ENCODE measurements at places on chromosomes 4 and X.
A peak's percentile ranks its signal among the peaks of the same experiment; 100 is the strongest.

- no peaks in the 10 kb centered on the region for H3K4me1 ChIP-seq
- no peak overlapping the region for H3K27ac ChIP-seq
Measured at GRCh38 chr4:69503558-69503957, 7.9 kb upstream of the UGT2B4 start.

GRCh38 chr4:26084414-26084813, 170.4 kb downstream of the SMIM20 start:
- peak overlapping the region; percentile 17 for H3K27ac ChIP-seq
- DNase-seq, result no peak
- peaks cover 6% of the 10 kb centered on the region for H3K36me3 ChIP-seq
- H3K27me3 ChIP-seq, result no peaks in the 10 kb centered on the region
- H3K4me1 ChIP-seq, result peaks cover 70% of the 10 kb centered on the region
- no peak overlapping the region for H3K4me3 ChIP-seq

DNA sequence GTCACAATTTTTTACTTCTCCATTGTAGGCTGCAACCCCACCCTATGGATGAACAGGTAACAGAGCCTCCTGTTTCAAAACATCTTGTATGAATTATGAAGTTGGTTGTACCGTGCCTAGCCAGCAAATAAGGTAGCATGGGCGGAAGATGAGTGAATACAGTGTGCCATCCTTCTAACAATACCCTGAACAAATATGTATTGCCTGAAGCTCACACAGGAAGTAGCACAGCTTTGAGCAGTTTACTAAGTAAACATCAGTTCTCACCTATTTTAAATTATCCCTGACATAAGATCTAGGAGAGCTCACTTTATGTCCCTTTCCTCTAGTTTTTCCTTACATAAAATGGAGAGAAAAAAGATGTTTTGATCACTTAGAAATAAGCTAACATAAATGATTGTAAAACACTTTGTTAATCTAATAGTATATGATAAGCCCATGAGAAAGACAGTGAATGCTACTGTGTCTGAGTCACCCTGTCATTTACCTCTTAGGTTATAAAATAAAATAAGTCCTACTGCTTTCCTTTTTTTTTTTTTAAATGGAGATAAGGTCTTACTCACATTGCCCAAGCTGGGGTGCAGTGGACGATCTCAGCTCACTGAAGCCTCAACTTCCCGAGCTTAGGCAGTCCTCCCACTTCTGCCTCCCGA, 36.6 kb downstream of the GRSF1 start:
- peaks cover 18% of the 10 kb centered on the region for H3K4me1 ChIP-seq
- H3K4me3 ChIP-seq, result no peak overlapping the region
- no peak overlapping the region for H3K27ac ChIP-seq
- DNase-seq, result no peak
- peaks cover 2% of the 10 kb centered on the region for H3K36me3 ChIP-seq

DNA sequence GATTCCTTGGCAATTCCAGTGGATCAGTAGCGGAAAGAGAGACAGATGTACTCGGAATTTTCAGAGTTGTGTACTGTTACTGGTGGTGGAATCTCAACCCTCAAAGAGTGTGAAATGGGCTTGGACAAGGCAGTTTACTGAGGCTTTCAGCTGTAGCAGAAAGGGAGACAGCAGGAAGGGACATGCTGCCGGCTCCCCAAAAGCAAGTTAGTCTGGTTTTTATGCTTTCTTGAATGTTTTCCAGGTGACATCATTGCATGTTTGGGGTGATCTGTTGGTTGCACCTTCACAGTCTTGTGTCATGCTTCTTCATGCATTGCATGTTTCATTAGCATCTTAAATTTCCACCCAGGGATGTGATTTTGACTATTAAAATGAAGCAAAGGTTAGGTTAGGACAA, 1282.2 kb downstream of the ADGRL3 start:
- H3K4me1 ChIP-seq, result no peaks in the 10 kb centered on the region
- no peak overlapping the region for H3K4me3 ChIP-seq
- DNase-seq, result no peak
- H3K27me3 ChIP-seq, result no peaks in the 10 kb centered on the region
- no peaks in the 10 kb centered on the region for H3K36me3 ChIP-seq

DNA sequence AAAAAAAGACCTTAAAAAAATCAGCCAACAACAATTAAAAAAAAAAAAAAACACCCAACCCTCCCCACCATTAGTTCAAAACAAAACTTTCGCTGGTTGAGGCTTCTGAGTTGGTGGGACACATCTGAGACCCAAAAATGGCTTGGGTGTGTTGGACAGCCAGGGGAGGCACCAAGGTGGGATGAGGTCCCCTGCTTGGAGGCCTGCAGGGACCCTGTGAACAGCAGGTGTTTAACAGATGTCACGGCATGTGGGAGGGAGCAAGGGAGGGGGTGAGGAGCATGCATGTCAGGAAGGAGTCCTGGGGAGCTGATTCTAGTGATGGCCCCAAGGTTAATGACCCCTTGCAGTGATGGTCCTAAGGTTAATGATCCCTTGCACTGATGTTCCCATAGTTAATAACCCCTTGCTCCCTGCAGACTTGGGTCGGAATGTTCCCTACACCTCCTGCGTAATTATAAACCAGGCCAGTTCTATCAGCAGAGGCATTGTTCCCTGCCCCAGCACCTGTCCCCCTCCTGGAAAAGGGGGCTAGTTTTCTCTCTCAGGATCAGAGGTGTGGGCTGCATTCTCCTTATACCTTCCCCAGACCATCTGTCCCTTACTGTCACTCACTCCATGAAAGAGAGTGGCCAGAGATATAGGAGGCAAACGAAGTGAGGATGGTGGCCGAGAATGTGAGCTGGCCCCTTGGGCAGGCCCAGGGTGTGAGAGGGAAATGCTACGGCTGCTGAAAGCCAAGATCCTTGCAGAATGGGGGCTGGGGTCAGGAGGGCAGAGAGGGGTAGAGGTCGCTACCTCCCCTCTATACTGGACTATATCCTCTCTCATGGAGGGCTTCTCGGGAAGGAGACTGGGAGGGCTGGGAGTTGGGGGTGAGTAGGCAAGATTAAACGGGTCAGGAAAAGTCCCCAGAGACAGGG, 2.3 kb upstream of the FOXP3 start:
- peaks cover 56% of the 10 kb centered on the region for H3K4me1 ChIP-seq
- H3K27ac ChIP-seq, result peak overlapping the region; percentile 62
- no peak overlapping the region for H3K4me3 ChIP-seq
- no peak for DNase-seq

DNA sequence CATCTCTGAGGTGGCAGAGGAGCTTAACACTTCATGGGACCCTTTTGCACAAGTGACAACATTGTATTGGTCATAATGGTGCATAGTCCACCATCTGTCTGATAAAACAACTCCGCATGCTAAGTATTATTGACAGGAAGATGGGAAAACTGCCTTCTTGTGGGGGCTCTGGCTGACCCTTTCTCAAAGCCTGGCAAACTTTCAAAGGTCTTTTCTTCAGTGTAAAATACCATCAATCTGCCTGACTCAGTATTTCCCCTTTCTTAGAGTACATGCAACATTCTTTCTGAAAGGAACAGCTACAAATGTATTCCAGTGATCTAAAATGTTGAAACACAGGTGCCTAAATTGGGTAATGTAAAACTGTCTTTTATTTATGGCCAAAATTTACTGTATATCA, 89.1 kb downstream of the NAA11 start:
- H3K27ac ChIP-seq, result no peak overlapping the region
- DNase-seq, result no peak
- no peaks in the 10 kb centered on the region for H3K4me1 ChIP-seq
- H3K36me3 ChIP-seq, result no peaks in the 10 kb centered on the region
- no peaks in the 10 kb centered on the region for H3K27me3 ChIP-seq
- no peak overlapping the region for H3K4me3 ChIP-seq

DNA sequence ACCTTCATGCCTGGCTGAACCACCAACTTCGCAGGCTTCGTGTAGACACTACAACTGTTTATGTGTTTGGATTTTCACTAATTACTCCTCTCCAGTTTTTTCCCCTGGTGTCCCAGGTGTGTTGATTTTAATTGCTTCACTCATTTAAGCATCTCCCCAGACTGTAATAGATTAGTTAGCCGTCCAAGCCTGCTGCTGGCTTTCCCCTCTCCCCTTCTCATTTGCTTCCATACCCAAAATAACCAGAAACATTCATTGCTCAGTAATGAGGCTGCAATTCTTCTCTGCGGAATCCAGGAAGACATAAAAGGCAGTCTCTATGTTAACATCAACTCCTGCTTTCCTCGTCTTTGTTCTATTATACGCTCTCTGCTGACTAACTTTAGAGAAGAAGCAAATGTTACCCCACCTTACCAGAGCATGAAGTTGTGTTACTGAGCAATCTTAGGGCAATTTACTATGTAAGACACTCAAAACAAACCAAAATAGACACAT, 37.9 kb upstream of the SCRG1 start:
- peaks cover 1% of the 10 kb centered on the region for H3K36me3 ChIP-seq
- no peak overlapping the region for H3K27ac ChIP-seq
- no peaks in the 10 kb centered on the region for H3K4me1 ChIP-seq
- DNase-seq, result no peak
- no peak overlapping the region for H3K4me3 ChIP-seq

DNA sequence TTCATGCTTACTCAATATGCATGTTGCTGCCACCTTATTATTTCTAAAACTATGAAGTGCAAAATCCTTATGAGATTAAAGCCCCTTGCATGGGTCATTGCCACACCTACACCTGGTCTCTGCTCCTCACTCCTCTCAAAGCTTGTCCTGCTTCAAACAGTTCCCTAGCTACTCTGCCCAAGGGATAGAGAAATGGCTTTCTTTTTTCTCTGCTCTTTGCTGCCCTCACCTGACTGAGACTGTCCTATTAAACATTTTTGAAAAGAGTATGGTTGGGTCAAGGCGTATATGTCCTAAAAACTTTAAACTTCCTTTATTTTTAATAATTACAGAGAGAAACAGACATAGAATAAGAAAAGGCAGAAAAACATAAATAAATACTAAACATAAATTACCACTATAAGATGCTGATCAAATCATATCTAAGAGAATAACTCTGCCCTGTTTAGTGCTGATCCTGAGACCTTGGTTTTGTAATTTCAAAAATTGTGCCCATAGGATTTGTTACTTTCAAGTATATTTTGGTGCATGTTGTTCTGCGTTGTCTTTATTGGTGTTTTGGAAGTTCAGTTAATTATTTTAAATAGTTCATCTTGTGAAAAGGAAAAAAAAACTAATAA, 704.9 kb upstream of the PABPC4L start:
- DNase-seq, result no peak
- no peaks in the 10 kb centered on the region for H3K4me1 ChIP-seq
- no peak overlapping the region for H3K27ac ChIP-seq
- H3K4me3 ChIP-seq, result no peak overlapping the region

- no peaks in the 10 kb centered on the region for H3K36me3 ChIP-seq
- DNase-seq, result no peak
- H3K4me1 ChIP-seq, result no peaks in the 10 kb centered on the region
- no peaks in the 10 kb centered on the region for H3K27me3 ChIP-seq
- H3K27ac ChIP-seq, result no peak overlapping the region
- H3K4me3 ChIP-seq, result no peak overlapping the region
Measured at GRCh38 chrX:7462110-7462509, 314.2 kb upstream of the PUDP start.

DNA sequence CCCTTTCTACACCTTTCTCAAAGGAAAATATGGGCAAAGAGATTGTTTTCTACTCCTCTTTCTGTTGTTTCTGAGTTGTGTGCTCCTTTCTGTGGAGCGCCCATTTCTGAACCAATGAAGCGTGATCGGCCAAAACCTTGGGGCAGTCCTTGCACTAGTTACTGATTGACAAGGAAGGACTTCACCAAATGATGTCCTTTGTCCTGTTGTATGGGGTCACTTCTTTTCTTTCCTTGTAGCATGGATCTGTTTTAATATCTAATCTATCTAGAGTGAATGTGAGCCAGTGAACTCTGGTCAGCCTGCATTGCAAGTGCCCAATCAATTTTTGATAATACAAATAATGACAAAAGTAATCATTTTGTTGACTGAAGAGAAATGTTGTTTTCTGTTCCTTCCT, 94.5 kb downstream of the EGF start:
- H3K27me3 ChIP-seq, result no peaks in the 10 kb centered on the region
- no peak overlapping the region for H3K4me3 ChIP-seq
- H3K4me1 ChIP-seq, result peaks cover 7% of the 10 kb centered on the region
- DNase-seq, result no peak
- H3K27ac ChIP-seq, result no peak overlapping the region
- no peaks in the 10 kb centered on the region for H3K36me3 ChIP-seq

DNA sequence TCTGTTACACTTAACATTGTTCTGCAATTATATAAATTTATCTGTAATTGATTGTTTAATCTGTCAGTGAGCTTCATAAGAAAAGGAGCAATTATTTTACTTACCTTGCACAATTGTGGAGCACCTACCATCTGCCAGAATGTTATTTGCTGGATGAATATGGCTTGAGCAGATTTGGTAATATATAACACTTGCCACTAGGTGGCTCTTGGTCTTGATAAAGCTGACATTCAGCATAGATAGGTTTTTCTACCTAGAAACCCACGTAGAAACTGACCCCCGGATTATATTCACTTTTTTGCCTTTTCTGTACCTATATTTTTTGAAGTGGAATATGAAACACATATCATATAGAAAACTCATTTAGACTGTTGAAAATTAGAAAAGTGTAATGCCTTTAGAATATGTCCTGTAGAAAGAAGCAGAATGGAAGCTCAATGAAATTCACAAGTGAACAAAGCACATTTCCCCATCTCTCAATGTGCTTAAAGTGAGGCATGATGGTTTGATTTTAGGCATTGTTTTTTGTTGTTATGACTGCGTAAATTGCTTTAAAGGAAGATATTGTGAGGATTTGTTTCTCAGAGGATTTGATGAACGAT, 9.5 kb downstream of the RBPJ start:
- H3K27me3 ChIP-seq, result no peaks in the 10 kb centered on the region
- no peak for DNase-seq
- H3K36me3 ChIP-seq, result peaks cover 1% of the 10 kb centered on the region
- H3K4me1 ChIP-seq, result peaks cover 39% of the 10 kb centered on the region

DNA sequence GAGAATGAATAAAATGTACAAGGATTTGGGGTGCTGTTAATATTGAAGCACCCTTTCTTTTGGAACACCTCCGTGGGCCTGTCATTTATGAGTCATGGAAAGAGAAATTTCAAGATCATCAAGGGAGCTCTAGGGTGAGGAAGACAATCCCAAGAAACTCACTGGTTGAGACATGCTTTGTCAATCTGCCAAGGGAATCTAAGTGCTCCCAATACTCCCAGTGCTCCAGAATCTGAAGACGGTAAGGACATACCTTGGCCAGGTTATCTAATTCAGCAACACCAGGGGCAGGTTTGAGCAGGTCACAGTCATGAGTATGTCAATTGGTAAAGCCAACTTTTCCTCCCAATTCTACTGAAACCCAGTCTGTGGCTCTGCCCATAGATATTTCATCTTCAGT, 556.4 kb upstream of the CPEB2 start:
- no peak overlapping the region for H3K4me3 ChIP-seq
- DNase-seq, result no peak
- no peak overlapping the region for H3K27ac ChIP-seq
- no peaks in the 10 kb centered on the region for H3K36me3 ChIP-seq

GRCh38 chr4:150888217-150888616, 126.9 kb downstream of the LRBA start:
- peaks cover 29% of the 10 kb centered on the region for H3K4me1 ChIP-seq
- DNase-seq, result no peak
- H3K4me3 ChIP-seq, result no peak overlapping the region
- peaks cover 28% of the 10 kb centered on the region for H3K36me3 ChIP-seq
- H3K27ac ChIP-seq, result no peak overlapping the region
- H3K27me3 ChIP-seq, result no peaks in the 10 kb centered on the region
